ENCODE measurements at places on chromosomes 6 and 20.

- DNase-seq, result no peak
These were observed 60.6 kb downstream of the HIVEP2 start for GRCh38 chr6:142884214-142885035.

- DNase-seq, result peak; percentile 62
These were observed 494.7 kb upstream of the MAP3K7 start for GRCh38 chr6:91081452-91082067.

GRCh38 chr6:170403451-170403850 is 96.9 kb downstream of the FAM120B start:
- DNase-seq, result no peak

GRCh38 chr20:11790046-11790445 is 127.6 kb upstream of the BTBD3 start:
- DNase-seq, result no peak

- no peak for DNase-seq
These were observed 10.5 kb downstream of the DDRGK1 start for GRCh38 chr20:3193806-3194616.

DNA sequence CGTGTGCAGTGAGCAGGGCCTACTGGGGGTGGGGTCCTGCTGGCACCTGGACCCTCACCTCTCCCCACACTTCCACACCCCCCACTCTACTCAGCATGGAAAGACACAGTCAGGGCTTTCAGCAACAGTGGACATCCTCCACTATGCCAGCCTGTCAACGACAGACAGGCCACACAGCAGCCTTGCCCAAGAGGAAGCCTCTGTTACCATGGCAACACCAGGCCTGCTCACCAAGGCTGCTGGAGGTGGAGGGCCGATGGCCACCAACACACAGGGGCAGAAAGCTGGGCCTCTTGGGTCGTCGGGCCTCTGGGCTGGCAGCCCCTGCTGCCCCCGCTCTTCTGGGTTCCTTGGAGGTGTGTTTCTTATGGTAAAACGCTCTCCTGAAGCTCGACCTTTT is 13.6 kb downstream of the BNIP5 start:
- no peak for DNase-seq

GRCh38 chr20:9374480-9374879 is 139.9 kb upstream of the LAMP5 start:
- no peak for DNase-seq

- no peak for DNase-seq
These were observed 44.8 kb upstream of the CTNNBL1 start for GRCh38 chr20:37649017-37649416.

DNA sequence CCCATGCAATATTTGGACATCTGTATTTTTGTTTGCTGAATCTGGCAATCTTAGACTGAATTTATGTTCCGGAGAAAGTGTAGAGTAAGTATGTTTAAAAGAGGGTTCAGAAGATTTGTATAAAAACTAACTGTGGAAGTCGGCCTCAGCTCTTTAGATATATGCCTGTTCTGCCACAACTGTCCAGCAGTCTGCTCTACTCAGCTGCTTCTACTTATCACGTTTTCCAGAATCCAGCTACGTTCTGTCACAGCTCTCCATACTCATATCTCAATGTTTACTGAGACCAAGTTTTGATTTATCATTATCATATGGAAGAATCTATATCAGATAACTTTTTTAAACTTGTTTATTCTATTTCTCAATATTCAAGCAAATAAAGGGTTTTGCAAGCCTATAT is 721.3 kb downstream of the EYS start:
- DNase-seq, result no peak

DNA sequence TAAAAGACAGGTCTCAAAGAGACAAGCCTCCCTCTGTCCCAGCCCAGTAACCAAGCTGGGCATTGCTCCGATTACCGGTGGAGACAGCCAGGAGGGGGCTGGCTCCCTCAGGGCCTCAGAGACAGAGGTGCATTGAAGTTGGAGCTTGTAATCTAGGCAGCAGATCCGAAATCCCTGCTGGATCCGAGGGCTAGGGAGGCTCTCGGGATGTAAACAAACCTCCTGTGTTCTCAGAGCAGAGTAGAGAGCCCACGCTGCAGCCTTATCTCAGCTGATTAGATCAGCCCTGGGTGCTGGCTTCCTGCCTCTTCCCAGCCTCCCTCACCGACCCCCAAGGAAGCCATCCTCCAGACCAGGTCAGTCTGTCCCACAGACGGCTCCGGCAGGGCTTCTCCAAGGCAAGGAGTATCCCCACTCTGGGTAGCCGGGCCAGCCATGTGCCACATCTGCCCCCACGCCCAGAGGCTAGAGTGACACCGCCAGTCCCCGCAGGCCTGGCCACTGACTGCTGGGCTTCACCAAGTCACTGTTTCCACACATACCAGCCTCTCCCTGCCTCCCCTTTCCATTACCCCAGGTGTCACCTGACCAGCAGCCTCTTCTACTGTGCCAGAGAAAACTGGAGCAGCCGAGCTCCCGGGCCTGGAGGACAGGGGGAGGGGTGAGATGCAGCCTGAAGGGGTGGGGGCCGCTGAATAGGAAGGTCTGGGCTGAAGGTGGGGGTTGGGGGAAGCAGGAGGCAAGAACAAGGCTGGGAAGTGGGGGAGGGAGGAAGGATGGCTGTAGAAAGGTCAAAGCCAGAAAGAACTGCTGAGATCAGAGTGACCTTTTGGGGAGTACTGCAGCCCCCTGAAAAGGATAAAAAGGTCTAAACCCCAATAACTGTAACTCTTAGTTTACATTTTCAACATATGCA is 6.0 kb downstream of the SDC4 start:
- no peak for DNase-seq

- no peak for DNase-seq
These were observed 13.2 kb upstream of the SCRT2 start for GRCh38 chr20:688809-689212.

DNA sequence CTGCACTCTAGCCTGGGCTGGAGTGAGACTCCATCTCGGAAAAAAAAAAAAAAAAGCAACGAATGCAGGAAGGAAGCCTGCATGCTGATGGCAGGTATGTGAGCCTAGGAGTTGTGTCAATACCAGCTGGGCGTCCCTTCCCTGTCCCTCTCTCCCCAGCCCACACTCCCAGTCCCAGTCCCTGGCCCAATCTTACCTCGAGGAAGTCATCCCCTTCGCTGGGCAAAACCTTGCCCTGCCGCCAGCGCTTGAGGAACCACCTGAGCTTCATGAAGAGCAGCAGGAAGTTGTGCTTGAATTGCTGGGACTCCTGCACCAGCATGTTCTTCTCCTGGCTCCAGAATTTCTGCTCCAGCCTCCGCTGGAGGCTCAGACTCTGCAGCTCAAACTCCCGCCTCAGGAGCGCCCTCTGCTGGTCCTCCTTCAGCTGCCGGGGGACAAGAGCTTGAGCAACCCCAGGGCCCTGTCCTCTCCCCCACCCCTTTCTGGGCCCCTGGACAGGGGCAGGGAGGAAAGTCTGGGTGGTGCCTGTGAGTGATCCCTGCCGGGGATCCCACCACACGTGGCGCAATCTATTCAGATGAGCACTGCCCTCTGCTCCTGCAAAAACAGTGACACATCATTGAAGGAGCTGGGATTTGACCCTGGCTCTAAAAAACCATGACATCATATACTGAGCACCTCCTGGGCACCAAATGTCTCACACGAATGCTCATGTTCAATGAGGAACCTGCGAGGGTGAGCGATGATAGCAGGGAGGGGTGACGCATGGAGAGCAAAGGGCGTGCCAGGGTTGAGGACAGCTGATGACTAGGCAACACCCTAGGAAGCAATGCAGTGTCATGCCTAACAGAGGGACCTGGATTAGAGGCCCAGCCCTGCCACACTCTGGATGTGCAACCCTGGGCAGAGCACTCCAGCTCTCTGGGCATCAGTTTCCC is 35.0 kb upstream of the DSN1 start:
- DNase-seq, result peak; percentile 70

GRCh38 chr6:125188037-125188436 is 34.5 kb downstream of the TPD52L1 start:
- DNase-seq, result no peak

DNA sequence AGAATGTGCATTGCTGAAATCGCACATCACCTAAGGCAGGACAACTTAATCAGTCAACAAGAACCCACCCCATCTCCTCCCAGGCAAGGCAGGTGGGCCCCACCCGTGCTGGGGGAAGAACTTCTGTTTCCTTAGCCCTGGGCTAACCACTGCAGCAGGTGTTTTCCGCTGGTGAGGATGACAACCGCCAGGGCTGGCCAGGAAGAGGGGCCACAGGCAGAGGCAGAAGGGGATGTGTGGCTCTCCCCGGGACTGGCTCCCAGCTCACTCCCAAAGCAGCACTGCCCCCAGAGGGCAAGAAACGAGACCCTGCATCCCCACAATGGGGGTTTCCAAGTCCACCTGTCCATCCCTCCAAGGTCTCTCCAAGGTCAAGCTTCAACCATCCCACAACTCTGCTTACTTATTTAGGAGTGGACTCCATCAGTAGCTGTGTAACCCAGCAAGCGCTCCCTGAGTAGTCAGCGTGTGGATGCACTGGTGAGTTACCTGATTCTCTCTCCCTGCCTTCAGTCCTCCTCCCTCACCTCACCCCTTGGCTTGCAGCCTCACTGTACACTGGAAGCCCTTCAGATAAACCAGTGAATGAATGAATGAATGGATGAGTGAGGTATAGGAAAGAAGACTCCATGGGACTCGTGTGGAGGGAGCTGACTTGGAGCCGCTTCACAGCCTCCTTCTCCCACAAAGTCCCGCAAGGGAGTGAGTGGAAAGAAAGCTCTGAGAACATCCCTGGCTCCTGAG is 168.2 kb upstream of the CST7 start:
- no peak for DNase-seq

DNA sequence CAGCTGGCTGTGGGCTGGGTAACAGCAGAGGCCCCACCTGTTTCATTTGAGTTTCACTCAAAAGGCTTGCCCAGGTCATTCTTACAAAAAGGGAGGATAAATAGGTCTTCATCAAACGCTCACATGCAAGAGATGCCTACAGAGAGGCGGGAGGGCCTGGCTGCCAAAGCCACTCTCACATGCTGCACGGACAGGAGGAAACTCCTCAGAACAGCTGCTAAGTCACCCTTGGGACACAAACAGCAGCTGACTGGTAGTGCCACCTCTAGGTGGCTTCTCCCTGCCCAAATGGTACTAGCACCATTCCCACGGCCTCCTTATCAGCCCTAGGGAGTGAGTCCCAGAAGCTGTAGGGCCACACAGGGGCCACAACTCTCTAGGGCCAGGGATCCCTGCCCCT is 23.8 kb downstream of the SLC22A23 start:
- DNase-seq, result no peak

DNA sequence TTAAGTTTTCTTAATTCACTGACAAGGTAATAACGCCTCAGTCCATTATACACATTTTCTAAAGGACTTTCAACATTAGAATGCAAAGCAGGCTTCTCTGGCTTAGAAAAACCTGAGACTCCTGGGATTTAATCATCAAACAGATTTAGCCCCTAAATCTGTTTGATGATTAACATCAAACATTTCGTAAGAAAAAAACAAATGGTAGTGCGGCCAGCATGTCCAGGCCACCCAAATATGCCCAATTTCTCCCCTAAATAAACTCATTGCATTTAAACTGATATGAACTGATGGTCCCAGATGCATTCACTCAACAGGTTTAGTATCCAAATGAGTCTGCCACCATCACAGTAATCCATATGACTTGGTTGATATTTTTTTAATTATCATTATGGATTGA is 6.2 kb downstream of the TMEM74B start:
- DNase-seq, result no peak

DNA sequence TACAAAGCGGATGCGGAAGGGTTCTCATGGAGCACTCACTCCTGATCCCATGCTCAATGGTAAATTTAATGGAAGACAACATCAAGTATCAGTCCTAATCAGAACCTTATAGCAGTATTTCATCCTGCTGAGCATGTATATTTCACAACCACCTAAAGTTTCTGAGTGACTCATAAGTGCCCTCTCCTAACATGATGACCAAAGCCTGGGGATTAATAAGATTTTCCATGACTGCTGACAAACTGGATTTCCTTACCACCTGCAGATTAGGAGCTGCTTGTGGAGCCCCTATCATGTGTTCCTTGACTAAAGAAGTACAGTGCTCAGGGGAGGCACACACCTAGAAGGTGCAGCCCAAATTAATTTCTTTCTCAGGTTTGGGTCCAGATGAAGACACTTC is 112.8 kb downstream of the INSM1 start:
- no peak for DNase-seq

DNA sequence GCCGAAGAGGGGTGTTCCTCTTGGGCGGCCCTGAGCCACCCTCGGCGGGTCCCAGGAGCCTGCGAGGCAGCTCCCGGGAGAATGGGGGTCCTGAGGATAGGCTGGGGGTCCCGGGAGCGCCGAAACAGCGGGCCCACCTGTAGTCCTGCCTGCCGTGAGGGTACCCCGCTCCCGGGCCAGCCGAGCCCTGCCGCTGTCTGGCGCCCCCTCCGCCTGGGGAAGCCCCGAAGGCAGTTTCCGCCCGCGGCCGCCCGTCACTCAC is 280 bp downstream of the SPATA2 start:
- no peak for DNase-seq

- DNase-seq, result no peak
These were observed 73.1 kb upstream of the EZR start for GRCh38 chr6:158892266-158892665.

DNA sequence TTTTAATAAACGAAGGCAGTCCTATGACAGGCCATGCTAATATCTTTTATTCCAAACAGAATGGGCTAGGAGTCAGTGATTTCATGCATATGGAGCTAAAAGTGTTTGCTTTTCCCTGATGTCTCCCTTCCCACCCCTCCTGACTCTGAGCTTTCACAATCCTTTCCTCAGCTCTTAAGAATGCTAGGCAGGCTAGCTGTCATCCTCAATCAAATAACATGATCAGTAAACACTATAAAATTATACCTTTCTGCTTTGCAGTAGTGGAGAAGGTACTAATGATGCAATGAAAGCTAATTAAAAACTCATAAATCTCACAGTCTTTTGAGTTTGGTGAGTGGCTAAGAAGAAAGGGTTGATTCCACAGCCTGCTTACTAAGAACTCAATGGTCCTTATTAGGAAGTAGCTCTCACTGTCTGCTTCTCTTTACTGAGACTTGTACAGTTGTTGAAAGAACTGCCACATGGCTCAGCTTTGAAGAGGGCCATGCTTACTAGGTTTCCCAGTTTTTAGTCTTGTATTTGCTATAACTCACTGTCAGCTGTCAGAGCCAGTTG is 250.9 kb upstream of the JAG1 start:
- no peak for DNase-seq

GRCh38 chr6:167797011-167797471 is 29.7 kb upstream of the AFDN start:
- no peak for DNase-seq

- no peak for DNase-seq
These were observed 30.0 kb downstream of the SNHG17 start for GRCh38 chr20:38405132-38405531.

GRCh38 chr6:84953111-84953755 is 188.8 kb upstream of the TBX18 start:
- DNase-seq, result peak; percentile 10

GRCh38 chr6:124076336-124077048 is 272.8 kb downstream of the NKAIN2 start:
- DNase-seq, result no peak

GRCh38 chr20:63698739-63699465 is 2.5 kb downstream of the TNFRSF6B start:
- DNase-seq, result peak; percentile 72

DNA sequence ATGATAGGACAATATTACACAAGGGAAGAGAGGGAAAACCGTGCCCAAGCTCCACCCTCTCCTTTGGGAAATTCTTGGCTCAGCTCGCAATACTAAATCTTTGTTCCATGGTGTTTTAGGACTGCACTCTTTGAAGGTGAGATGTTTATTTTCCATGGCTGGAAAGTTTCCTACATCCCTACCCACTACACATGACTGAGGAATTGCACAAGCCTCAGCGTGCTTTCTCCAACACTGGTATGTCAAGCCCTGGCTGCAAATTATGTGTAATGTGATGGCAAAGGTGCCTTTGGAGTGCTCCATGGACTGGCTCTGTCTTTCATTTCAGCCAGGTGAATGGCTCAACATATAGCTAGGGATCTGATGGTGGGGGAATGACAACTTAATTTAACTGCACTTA is 134.3 kb downstream of the ISM1 start:
- DNase-seq, result no peak

Data from smooth muscle cell of the brain vasculature (primary cell).